NT2/D1 (cell line): ENCODE measurements at places on chromosomes 1 and 21.

- DNase-seq: no peak
These were observed 17.4 kb upstream of the SHE start for GRCh38 chr1:154519591-154519991.

GRCh38 chr1:38992412-38993111, 1.5 kb downstream of the AKIRIN1 start:
- no peak for DNase-seq

- peak; percentile 28 for DNase-seq
These were observed 93.9 kb downstream of the ADCY10 start for GRCh38 chr1:167819849-167820683.

GRCh38 chr21:43771698-43772424, 4.2 kb downstream of the CSTB start:
- no peak for DNase-seq

DNA sequence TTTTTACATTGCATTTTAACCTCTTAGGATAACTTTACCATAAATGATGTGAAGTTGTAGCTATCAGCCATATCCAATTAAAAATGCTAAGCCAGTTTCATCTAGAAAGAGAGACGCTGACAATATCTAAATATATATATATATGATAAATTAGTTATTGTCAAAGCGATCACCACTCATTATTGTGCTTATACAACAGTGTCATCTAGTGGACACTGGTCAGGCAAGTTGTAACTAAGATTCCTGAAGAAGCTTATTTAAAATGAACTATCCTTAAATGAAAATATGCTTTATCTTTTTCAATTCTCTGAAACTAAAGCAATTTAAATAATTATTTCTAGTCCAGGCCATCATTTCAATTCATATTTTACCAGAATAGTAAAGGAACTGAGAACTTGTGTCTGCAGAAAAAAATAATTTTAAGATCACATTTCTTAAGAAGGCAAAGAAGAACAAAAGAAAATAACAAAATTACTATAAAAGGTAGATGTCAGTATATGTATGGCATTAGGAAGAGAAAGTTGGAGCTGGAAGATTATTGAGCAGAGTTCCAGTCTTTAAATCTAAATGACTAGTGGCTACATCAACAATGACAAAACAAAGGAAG, 193.3 kb upstream of the SNX7 start:
- peak; percentile 18 for DNase-seq

DNA sequence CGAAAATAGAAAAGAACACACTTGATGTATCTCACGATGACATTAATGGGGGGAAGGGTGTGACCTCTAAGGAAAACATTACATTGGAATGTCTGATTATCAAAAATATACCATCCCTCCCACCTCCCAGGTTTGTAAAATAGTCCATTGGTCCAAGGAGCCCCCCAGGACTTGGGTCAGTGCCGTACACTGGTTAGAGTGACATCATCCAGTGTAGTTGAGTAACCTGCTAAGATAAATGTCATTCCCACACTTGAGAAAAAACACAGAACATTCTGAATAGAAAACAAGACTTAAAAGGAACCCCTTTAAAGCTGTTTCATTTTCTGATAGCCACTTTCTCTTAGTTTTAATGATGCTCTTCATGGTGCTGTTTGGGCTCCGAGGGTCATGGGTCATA, 15.2 kb downstream of the DDX20 start:
- no peak for DNase-seq

DNA sequence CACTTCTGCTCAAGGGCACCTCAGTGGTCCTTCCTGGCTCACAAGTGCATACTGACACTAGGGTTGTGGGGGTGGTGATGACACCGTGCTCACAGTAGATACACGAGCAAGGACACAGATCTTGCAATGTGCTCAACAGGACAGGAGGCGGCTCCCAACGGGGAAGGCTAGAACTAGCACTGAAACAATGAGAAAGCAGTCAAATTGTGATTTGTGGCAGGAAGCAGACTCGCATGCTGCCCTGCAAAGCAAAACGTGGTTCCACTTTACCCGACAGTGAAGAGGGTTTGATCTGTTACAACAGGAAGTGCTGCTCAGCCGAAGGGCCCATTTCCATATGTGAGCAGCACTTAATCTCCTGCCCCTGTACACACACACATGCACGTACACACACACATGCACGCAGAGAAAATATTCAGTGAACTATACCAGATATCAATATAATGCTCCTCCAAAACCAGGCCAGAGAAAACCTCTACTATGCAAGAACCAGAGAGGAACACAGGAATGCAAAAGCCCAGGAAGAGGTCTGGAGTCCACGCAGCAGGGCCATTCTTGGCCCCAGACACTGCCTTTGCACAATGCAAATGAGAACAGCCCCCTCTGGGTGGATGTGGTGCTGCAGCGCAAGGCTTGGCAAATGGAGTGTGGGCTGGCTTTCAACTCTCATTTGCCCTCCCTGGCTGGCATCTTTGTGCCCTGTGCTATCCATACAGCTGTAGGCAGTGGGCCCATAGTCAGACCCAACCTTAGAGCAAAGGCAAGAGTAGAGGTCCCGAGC, 47.1 kb downstream of the KANK4 start:
- no peak for DNase-seq

- DNase-seq: no peak
These were observed 24.9 kb upstream of the MAP1LC3C start for GRCh38 chr1:242023805-242024204.

DNA sequence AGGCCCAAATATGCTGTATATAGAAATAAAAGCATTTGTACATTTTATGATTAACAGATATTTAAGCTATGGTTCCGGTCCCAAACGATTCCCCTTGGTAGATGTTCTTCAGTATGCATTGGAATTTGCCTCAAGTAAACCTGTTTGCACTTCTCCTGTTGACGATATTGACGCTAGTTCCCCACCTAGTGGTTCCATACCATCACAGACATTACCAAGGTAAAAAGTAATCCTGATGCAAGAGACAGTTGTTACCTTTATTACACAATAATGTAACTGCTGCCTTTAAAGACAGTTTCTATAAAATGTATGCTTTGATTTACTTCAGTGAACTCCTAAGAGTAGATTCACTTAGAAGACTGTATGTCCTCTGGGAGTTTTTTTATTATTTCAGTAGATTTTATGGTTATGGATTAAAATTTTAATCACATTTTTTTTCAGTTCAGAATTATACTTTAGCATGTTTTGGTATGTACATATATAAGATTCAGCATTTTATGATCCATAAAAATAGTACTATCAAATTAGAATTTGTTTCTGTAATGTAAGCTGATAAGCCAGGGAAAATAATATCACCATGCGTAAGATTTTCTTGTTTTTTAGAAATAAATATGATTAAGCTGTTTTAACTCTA, 96.5 kb downstream of the USP25 start:
- DNase-seq: peak; percentile 68

GRCh38 chr1:163673759-163674151, 352.0 kb downstream of the NUF2 start:
- no peak for DNase-seq

DNA sequence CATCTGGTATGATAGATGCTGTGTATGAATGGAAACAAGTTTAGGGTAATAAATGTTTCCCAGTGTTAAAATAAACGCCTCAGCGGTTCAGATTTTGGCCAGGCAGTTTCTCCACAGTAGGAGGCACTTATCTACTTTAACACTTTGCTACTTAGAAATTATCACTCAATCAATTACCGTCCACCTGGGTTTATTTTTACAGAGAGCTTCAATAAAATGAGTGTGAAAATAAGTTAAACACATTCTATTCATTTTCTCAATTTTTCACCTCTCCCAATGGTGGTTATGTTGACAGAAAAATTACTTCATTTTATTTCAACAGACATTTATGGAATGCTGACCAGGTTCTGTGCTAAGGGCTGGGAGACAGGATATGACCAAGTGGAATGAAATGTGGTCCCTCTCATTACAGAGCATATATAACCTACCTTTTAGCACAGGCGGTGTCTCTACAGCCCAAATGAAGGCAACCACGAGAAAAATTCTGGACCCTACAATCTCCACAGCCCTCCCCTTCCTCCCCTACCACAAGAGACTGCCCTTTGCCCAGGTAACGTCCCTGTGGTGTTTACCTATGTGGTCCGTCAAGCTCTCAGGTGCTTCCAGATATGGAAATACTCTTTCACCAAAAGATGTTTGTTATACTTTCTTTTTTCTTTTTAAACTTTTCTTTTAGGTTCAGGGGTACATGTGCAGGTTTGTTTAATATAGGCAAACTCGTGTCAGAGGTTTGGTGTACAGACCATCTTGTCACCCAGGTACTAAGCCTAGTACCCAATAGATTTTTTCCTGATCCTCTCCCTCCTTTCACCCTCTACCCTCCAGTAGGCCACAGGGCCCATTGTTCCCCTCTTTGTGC, 105.5 kb downstream of the HLCS start:
- no peak for DNase-seq

DNA sequence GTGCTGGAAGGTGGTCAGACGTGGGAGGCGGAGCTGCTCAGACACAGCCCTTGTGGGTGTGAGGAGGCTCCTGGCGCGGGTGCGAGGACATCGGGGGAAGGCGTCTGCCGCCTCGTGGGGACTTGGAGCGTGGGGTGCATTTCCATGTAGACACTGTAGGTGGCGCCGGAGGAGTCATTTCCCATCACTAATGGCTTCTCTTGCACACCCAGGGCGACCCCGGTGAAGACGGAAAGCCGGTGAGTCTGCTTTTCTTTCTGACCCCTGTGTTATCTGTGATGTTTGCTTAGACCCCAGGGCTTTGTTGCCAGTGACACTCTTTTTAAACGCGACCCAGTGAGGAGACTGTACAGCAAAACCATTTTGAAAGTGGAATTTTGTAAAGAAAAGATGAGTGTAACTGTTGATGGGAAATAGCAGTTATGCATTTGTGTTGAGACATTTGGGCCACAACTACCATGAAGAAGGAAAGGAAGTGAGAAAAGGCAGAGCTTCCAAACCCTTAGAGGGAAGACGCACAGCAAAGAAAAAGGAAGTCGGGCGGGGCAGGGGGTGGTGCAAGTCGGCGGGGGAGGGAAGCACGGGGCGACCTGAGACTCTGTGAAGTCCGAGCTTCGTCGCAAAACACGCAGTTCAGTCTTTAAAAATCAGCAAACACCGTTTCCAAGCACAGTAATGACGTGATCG, 64.0 kb downstream of the SLC19A1 start:
- DNase-seq: peak; percentile 59

GRCh38 chr1:81757398-81758020, 43.2 kb upstream of the ADGRL2 start:
- no peak for DNase-seq

DNA sequence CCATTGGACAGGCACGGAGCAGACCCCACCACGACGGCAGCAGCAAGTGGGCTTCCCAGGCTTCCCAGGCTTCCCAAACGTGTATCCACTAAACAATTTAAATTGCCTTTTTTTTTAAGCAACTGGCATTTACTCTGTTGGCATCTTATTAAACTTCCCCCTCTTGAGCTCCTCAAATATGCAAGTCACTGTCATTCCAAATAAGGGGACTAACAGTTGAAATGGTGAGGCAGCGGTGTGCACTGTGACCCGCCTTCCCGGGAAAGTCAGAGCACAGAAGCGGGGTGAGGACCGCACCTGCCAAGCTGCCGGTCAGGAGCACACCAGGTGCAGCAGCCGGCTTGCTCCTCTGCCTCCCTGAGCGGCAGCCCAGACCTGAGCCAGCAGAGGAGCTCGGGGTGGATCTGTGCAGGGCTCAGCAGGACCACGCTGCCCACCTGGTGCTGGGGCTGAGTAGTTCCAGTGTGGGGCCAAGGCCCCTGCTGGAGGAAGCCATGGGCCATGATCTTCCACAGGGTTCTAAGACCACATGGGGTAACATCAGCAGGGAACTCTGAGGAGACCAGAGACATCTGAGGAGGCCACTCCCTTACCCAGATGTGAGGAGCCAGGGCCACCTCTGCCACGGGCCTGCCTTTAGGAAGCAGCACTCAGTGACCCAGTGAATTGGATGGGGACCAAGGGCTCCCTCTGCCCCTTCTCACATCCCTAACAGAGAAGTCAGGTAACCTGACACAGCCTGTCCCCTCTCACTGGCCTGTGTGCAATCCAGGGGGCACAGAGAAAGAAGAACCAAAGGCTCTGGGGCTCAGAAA, 245.4 kb downstream of the NPHP4 start:
- no peak for DNase-seq

- no peak for DNase-seq
These were observed 92.1 kb upstream of the POU3F1 start for GRCh38 chr1:38138498-38139233.

GRCh38 chr1:204459706-204460105, 34.9 kb downstream of the PIK3C2B start:
- DNase-seq: no peak

- no peak for DNase-seq
These were observed 53.0 kb upstream of the RIPK4 start for GRCh38 chr21:41819856-41820281.

- DNase-seq: no peak
These were observed 90.0 kb downstream of the EDEM3 start for GRCh38 chr1:184664661-184665060.

- DNase-seq: no peak
These were observed 7.4 kb downstream of the ZNF496 start for GRCh38 chr1:247324204-247324787.

GRCh38 chr1:20705203-20705755, 12.5 kb downstream of the KIF17 start:
- no peak for DNase-seq

- no peak for DNase-seq
These were observed 242.2 kb upstream of the DMRTA2 start for GRCh38 chr1:50665413-50665812.

DNA sequence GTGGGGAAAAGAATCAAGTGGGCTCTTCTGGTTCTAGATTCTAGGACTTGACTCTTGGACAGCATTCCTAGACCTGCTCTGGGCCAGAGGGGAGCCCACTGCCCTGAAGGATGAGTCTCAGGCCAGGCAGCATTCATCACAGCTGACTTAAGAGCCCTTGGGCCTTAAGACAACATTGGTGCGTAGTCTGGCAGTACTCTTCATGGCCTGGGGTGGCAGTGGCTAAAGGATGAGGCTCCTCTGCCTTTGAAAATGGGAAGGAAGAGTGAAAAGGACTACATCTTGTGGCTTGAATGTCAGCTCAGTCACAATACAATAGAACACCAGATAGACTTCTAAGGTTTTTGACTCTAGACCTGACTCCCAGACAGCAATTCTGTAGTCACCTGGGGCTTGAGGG, 1415.1 kb upstream of the PRMT6 start:
- DNase-seq: no peak
